ENCODE measurements at places on chromosomes 13 and 19.

DNA sequence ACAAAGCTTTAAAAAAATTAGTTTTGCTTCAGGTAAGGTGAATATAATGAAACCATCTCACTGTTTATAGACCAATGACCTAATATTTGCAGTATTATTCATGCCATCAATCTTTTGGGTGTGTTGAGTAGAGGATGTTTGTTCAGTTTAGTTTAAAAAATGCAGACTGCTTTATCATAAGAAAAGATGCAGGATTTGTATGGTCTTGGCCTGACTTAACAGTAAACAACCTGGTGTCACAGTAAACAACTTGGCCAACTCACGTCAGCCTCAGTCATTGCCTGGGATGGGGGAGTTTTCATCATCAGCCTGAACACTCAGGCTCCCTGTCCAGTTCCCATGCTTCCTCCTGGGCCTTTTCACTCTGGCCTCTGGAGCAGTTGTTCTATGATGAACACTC lies 55.1 kb downstream of the LMO7 start:
- DNase-seq: no peak

DNA sequence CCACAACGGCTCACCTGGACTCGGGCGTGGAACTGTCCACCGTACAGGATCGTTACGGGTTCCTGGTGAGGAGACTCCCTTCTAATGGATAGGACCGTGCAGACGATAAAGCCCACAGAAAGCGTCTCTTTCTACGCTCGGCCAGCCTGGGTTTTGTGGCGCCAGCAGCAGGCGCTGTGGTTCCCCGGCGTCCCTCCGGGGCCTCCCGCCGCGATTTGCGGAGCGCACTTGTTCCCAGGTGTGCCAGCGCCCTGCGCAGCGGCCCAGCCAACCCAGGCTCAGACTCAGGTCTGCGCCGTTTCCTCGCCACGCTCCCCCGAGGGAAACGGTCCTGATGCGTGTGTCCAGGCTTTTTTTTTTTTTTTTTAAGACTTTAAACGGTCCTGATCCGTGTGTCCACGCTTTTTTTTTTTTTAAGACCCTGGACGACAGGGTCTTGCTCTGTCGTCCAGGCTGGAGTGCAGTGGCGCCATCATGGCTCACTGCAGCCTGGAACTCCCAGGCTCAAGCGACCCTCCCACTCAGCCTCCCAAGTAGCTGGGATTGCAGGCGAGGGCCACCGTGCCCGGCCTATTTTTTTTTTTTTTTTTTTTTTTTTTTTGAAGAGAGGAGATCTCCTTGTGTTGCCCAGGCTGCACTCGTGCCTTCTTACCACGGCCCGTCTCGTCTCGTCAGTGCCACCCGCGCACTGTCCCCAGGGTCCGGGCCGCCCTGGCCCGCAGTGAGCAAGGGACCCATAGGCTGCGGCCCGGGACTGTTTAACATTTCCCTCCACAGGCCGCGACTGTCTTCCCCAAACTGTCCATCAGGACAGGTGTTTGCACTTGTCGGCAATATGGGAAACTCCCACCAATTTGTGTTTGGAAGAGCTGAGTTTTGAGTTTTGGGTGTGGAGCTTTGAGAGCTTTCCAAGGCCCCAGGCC lies 23.8 kb downstream of the GJA3 start:
- no peak for DNase-seq

GRCh38 chr19:12778017-12778904 lies 2.9 kb upstream of the HOOK2 start:
- peak; percentile 77 for DNase-seq

GRCh38 chr19:11093689-11094238 lies 4.5 kb downstream of the LDLR start:
- DNase-seq: no peak

- DNase-seq: no peak
Observed at GRCh38 chr13:98990701-98991100, 12.8 kb upstream of the DOCK9 start.

GRCh38 chr19:46571495-46571894 lies 29.6 kb upstream of the CALM3 start:
- no peak for DNase-seq

DNA sequence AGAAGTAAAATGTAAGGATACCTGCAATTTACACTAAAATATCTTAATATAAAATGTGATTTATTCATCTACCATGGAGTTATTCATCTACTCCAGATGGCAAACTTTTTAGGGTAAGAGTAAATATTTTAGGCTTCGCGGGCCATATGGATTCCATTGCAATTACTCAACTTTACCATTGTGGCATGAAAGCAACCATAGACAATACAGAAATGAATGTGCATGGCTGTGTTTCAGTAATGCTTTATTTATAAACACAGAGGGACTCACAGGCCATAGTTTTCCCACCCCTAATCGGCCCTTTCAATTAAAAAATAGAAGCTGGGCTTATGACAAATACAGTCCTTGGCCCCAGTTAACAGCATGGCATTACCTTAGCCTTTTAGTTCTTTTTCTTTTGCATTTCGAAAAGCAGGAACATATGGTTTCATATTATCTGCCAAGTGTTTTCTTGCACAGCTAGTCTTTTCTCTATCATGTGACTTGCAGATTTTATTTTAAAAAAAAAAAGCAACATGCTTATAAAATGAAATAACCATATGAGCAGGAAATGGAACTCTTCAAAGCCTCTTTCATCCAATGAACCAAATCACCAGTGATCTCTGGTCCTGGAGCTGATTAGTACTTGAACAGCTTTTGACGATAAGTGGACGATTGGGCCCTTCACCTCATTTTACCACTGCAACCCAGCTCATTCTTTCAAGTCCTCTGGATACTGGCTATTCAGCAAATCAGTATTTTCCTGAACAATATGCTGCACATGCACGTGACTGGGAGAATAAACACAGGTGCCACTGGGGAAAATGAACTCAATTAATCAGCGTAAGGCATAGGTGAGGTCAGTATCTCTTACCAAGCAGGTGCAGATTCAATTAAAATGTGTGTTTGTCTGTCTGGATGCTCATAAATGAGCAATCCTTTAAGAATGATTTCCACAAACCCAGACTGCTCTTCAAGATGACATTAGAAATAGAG lies 63.9 kb downstream of the LHFPL6 start:
- DNase-seq: no peak

GRCh38 chr13:62292714-62293480 lies 877.2 kb upstream of the PCDH20 start:
- no peak for DNase-seq

GRCh38 chr13:31301119-31301518 lies 101.3 kb downstream of the B3GLCT start:
- no peak for DNase-seq

DNA sequence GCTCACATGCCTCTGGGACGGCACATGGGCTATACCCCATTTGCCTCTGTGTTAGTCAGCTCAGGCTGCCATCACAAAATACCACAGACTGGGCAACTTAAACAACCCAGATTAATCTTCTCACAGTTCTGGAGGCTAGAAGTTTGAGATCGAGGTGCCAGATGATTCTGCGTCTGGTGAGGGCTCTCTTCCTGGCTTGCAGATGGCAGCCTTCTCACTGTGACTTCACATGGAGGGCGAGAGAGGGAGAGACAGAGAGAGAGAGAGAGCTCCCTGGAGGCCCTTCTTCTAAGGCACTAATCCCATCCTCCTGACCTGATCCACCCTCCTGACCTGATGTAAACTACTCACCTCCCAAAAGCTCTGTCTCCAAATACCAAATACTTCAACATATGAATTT lies 55.0 kb downstream of the GPR12 start:
- no peak for DNase-seq

- DNase-seq: no peak
Observed at GRCh38 chr13:105184201-105184600, 1351.3 kb downstream of the EFNB2 start.

GRCh38 chr19:543910-544608 lies at the start of gene GZMM:
TSS of gene GZMM (plus strand) at chr19:544053. CDS start at chr19:544072, 19 bp downstream.
- no peak for DNase-seq

DNA sequence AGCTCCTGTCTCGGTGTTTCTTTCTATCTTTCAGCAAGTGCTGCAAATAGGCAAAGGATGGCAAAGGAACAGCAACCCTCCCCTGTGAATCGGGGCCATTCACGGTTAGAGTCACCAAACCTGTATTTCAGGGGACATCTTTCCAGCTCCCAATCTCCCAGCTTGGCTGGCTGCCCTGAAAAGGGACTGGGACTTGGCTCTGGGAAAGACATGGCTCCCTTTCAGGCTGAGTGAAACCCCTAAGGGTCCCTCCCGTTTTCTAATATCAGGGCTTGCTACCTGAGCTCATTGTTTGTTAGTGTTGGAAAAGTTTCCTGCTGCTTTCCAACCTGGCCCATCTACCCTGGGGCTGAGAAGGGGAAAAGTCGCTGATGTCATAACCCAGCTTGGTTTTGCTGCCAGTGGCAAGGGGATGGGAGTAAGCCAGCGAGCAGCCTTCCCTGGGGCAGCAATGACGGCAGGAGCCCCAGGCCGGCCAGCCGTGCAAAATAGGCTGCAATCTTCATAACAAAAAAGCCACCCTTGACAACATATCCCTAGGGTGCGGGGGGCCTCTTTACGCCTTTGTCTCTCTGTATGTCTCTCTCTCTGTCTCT lies 29.9 kb downstream of the SERP2 start:
- no peak for DNase-seq

GRCh38 chr19:35264268-35265125 lies 4.3 kb upstream of the USF2 start:
- no peak for DNase-seq

DNA sequence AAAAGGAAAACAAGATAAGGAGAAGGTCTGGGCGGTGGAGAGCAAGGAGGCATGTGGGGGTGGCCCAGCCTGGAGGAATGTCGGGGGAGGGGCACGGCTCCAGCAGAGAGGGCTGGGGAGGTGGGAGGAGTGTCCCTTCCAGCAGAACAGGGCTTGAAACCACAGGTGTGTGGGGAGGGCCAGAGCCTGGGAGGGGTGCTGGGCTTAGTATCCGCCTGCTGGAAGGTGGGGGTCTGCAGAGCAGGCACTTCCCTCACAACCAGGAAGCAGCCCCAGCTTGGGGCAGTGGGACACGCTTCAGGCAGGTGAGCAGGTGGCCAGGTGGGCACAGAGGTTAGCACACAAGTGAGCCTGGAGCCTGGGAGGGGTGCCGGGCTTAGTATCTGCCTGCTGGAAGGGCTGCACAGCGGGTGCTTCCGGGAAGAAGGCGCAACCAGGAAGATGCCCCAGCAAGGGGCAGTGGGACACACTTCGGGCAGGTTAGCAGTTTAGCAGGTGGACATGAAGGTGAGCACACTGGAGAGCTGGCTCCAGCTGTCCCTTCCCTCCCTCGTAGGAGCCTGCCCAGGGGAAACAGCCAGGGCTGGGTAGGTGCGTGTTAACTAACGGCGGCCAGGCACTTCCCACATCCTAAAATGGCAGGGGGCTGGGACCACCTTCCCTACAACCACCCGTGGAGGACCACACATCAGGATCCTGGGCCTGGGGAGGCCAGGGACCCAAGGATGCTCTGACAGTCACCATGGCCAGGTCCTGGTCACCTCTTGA lies 3.0 kb downstream of the GAS6 start:
- no peak for DNase-seq

Data from hypothalamus (tissue), 51 donors.